ENCODE measurements at places on chromosomes 1 and 21.

- DNase-seq = no peak
Measured at GRCh38 chr1:118905196-118905595, 82.9 kb downstream of the TBX15 start.

DNA sequence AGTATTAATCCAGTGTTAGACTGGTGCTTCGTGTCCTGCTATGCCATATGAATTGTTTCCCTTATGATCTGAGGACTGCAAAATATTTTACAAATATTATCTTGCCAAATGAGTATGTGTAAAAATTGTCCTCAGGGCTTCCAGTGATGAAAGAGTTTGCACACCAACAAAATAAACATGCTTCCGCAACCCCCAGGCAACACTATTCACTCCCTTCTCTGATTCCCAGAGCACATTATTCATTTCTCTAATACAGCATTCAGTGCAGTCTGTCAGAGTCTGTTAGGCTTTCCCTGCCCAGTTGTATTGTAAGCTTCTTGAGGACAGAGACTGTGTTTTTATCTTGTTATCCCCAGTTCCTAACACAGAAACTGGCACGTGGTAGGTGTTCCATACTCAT is 409.9 kb upstream of the C1orf87 start:
- no peak for DNase-seq

DNA sequence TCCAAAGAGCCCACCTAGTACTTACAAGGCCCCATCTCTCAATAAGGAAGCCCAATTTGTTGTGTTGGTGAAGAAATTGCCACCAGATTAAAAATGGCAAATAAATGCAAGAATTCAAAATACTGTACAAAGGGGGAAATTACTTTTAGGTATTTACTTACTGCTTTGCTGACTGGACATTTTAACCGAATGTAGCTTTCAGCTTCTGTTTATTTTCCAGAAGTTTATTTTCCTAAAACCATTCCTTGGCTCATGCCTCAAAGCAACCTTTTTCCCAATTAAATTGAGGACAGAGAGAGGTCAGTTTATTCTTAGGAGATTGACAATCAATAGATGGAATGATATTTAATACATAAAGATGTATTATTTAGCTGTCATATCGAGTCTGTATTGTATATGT is 47.6 kb upstream of the H6PD start:
- DNase-seq = no peak

GRCh38 chr1:203101813-203102634 is 16.2 kb upstream of the MYOG start:
- DNase-seq = no peak

DNA sequence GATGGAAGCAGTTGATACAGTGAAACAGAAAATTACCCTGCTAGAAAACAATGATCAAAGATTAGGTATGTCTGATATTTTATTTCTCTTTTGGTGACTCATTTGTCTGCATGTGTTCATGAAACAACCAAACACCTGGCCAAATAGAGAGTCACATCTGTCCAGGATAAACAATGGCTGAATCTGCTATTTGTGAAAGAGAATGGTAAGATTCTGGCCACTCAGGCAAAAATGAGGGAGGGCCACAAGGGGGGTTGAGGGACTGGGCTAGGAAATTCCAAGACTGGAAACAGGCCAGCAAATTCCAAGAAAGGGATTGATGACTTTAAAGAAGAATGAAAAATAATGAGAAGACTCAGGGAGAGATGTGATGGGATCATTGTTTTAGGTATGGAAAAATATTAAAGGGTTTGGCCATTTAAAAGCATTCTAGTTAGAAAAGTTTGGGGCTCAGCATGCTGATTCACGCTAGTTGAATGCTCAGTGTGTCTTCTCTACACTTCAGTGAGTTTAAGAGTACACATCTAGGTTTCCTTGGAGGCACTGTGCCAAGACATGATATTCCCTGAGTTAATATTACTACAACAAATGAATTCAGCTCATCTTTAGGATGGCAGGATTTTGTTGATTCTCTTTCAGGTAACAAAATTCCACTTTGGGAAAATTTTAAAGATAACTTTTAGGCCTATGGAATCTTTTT is 44.9 kb downstream of the TRAF5 start:
- DNase-seq = no peak

GRCh38 chr1:87129038-87129437 is 199.6 kb upstream of the LMO4 start:
- no peak for DNase-seq

DNA sequence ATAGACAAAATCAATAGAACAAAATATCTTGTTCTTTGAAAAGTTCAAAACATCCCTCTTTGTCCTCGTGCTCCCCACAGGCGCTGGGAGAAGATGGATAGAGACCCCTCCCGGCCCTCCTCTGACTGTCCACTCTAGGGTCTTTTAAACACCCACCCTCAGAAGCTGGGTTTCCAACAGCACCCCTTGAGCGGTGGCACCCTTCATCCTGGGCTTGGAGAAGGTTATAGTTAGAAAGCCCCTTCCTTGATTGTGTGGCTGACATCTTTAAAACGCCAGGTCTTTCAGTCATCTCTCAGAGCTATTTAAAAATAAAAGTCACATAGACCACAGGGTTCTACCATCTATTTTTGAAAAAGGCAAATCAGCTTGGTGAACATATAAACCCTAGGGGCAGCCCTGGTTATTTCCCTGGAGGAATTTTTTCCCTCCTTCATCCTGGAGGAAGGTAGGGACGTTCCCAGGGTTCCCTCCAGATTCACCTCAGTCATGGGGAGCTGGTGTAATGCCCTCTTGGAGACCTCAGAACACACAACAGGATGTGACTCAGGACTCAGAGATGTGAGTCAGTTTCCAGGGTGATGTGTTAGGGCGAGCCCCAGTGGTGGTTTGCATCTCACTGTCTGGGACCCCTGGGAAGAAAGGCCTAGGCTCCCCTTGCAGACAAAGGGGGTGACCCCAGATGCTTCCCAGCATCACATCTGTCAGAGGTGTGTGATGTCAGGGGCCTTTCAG is 138.5 kb downstream of the CLIC6 start:
- peak; percentile 59 for DNase-seq

DNA sequence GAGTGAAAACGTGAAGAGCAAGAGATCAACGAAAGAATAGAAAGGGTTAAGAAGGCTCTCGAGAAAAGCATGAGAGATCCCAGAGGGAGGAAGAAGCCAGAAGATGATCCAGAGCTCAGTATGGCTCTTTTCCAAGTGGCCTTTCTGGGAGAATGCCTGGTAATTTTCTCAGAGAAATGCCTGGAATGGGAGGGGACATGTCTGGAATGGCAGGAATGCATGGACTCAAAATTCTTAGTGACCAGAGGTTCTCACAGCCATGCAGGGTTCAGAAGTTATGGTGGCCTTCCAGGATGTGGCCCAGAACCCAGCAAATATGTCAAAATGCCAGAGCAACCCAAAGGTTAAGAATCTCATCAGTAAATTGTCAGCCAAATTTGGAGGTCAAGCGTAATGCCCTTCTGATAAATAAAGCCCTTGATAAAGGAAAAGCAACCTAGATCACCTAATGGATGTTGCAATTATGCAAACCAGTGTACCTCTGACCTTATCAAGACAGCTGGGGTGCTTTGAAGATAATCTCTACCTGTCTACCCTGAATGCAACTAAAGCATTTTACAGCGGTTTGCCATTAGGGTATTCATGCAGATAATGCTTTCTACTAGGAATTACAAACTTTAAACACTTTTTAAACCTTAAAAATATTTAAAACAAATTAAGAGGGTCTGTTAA is 53.1 kb downstream of the NBPF6 start:
- DNase-seq = no peak

DNA sequence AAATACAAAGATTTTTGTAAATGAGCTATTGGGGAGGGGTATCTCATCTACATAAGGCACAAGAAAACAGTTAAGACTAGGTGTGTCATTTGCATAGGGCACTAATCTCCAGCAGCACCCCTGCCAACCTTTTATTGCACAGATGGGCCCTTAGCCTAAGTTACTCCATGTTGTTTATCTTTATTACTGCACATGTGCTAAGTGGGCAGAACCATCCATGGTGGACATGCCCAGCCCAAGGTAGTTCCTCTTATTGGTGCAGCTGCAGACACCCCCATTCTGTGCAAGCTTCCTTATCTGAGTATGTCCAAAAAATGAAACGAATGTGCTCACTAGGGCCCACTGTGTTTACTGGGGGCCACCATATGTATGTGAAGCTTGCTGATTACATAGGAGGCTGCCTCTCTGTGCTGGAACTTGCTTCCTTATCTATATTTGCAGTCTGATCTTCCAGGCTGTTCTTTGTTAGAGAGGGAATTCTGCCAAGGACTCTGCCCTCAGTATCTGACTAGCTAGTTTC is 77.3 kb upstream of the NEK7 start:
- DNase-seq = no peak

DNA sequence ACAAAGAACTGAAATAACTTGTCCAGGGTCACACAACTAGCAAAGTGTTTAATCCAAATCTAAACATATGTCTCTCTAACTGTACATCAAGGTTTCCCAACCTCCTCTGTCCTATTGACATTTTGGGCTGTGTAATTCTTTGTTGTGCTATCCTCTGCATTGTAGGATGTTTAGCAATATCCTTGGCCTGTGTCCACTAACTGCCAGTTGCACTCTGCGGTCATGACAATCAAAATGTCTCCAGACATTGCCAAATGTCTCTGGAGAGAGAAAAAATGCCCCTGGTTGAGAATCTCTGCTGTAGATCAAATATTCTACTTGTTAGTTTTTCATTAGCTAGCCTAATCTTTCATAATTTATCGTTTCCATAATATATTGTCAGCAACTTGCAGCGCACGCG is 353.4 kb upstream of the NEGR1 start:
- no peak for DNase-seq

DNA sequence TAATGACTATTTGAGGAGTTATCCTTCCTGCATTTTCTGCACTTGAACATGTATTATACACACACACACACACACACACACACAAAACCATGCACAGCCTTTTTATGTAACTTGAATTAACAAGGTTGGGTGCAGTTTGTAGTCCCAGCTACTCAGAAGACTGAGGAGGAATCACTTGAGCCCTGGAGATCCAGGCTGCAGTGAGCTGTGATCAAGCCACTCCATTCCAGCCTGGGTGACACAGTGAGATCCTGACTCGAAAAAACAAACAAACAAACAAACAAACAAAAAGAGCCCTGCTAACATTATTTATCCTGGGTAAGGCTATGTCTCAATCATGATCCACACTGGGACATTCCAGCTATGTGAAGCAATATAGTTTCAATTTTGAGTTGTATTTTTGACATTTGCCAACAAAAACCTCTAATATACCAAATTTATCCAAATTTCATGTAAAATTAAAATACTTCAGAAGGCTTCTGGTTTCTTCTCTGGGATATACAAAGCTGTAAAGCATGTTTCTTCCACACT is 156.8 kb downstream of the NTPCR start:
- no peak for DNase-seq

DNA sequence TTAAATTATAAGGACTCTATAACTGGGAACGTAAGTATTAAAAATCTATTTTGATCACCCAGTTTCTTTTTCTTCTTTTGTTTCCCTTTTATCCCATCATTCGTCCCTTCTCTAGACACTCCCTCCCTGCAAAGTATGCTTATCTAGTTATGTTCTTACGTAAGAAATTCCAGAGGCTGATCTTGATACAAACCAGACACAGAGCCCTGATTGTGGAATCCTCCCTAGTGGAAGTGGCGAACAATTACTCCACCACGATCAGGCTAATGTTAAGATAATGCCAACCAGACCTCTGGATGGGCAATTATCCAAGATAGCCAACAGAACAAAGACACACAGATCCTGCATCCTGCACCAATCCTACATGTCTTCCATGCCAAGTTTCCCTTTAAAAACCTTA is 1557.4 kb downstream of the PLA2G4A start:
- no peak for DNase-seq

DNA sequence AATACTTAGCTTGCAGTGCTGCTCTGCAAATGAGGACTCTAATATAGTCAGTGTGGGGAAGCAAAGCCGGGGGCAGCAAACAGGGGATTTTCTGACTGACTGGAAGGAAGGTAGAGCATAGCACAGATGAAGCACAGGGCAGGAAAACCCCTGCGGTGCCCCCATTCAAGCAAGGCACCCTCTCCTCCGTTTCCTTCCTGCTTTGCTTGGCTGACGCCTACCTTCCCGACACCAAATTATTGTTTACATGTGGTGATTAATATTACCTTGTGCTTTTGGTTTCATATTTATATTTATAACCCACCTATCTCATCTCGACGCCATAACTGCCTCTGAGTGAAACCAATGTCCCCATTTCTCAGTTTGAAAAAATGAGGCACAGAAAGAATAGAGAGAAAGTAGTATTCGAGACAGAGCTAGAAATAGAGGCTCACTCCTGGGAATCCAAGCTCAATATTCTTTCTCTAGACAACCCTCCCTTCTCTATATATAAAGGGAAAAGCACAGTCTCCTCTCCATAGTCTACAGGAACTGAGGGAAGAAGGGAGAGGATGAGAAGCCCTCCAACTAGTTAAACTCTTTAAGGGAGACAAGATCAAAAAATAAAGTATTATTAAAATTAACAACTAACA is 41.3 kb downstream of the PIK3C2B start:
- DNase-seq = no peak

- no peak for DNase-seq
Measured at GRCh38 chr21:44701023-44701400, 4.0 kb downstream of the KRTAP10-12 start.

DNA sequence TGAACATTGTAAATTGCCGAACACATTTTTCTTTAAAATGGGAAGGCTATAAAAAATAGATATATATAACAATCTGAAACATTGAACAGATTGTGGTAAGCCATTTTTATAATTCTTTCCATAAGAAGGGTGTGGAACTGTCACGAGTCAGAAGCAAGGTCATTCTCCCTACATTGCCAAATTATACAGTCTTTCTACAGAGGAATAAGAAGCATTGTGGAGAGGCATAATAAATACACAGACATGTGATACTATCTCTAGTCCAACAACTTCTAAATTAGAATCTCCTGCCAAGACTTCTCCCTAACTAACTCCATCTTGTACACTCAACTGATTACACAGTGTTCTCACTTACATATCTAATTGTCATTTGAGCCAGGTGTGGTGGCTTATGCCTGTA is 227.9 kb downstream of the CENPF start:
- DNase-seq = no peak

GRCh38 chr1:153568367-153569099 is 2.9 kb upstream of the S100A2 start:
- DNase-seq = peak; percentile 79

- DNase-seq = no peak
Measured at GRCh38 chr1:64933296-64934070, 32.9 kb downstream of the JAK1 start.

GRCh38 chr1:7752512-7753417 is 18.3 kb upstream of the VAMP3 start:
- DNase-seq = peak; percentile 24

Data from stimulated activated CD4-positive, alpha-beta T cell treated with anti-CD3 and anti-CD28 coated beads, TNF-alpha, amount 100 ng/mL, for 48 hours (primary cell).